ENCODE measurements at places on chromosomes 2 and 18.

- DNase-seq = no peak
Observed at GRCh38 chr2:127004893-127005600, 101.9 kb downstream of the BIN1 start.

- DNase-seq = no peak
Observed at GRCh38 chr2:150895968-150896367, 365.7 kb downstream of the RBM43 start.

GRCh38 chr2:5725072-5725471 is 32.9 kb downstream of the SOX11 start:
- no peak for DNase-seq

DNA sequence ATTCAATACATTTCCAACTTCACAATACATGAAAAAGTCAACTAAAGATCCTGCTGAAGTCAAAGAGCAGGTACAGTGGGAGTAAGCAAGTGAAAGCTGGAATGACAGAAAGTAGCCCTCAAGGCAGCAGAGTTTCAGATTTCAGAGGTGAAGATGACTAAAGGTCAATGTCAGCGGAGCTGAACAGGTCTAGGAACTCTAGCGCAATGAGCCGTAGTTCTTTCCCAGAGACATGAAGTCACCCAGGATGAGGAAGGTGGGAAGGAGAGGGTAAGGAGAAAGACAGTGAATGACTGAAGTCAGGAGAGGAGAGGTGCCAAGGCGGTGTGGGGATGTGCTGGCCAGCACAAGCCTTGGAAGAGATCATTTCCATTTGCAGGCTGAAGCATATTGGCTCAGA is 28.1 kb downstream of the PTPN2 start:
- DNase-seq = no peak

DNA sequence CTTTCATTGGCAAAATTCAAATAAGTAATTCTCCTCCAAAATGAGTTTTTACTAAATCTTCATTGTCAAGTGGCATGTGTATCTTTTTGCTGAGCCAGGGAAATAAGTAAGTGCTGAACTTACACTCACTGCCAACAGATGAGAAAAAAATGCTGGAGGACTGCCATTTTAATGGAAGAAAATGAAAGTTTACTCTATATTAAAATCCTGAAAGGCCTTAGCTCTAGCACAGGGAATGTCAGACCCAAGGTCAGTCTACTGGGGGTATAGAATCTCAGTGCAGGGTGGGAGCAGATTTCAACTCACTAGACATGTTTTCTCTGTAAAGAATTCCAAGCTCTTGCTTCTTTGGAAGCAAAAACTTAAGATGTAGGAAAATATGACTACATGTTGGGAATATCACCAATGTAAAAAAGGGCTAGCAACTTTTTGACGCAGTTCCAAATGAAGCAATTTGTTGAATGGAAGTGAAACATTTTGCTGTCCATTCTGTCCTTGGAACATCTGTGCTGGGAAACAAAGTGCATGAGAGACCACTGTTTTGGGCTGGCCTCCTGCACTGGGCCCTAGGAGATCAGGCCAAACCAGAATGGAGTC is 127.0 kb downstream of the ST6GAL2 start:
- no peak for DNase-seq

DNA sequence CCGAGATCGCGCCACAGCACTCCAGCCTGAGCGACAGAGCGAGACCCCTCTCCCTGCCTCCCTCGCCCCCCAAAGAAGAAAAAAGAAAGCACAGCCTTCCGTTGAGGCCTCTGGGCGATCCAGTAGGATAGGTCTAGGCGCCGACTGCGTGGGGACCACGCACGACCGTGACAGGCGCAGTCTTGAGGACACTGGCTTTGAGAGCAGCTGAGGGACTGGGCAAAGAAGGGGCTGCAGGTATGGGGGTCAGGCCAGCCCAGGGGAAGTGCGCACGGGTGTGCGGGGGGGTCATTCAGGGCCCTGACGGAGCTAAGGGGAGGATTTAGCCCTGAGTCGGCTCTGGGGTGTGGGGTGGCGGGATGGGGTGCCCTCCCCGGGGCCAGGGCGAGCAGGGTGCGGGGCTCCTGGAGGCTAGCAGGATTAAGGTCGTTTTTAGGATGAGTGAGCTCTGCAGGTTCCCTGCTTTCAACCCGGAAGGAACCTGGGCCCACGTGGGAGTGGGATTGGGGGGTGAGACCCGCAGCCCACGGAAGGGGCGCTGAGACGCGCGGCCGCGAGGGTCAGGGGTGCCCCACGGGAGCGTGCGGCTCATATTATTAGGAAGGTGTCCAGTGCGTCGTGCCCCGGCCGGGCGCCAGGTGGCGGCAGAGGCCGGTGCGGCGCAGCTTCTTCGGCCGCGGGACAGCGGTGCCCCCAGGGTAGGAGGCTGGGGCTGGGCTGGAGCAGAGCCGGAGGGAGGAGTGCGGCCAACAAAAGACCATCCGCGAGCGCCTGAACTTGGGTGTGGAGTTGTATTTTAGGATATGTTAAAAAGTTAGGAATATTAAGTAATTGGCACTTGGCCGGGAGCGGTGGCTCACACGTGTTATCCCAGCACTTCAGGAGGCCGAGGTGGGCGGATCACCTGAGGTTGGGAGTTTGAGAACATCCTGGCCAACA is 20.5 kb upstream of the ZNF236 start:
- DNase-seq = peak; percentile 14

DNA sequence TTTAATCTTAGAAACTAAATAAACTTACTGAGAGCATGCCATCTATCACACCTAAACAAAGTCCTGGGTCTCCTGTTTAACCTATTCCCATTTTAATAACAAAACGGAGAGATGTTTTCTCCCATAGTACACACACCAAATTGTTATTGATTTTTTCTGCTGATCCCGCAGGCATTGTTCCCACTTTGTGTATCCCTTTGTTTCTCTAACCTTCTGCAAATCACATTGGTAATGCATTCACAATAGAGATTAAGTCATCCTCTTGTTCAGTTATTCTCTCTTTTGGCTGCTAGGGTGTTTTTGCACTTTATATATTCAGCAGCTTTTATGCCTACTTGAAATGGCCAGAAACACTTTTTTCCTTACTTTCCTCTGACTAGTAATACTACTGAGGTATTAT is 1071.9 kb upstream of the CDH2 start:
- DNase-seq = no peak

GRCh38 chr18:9435041-9435440 is 40.3 kb upstream of the RALBP1 start:
- no peak for DNase-seq

- no peak for DNase-seq
Observed at GRCh38 chr2:56534321-56534720, 350.5 kb downstream of the CCDC85A start.

- no peak for DNase-seq
Observed at GRCh38 chr2:213065583-213066442, 85.6 kb downstream of the IKZF2 start.

DNA sequence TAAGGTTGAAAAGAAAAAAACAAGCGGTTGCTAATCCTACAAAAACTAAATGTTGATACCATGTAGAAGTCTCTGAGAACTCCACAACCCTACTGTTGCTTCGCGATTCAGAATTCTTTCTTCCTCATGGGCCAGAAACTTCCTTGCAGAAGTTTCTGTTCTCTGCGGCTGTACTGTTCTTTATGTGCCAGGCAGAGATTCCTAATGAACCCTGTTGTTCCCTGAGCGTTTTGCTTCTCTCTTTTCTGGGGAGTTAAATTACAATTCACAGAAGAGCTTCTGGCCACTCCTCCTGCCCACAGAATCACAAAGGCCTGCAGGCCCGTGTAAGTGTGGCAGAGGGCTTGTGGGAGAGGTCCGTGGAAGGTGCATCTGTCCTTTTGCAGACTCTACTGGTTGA is 1.8 kb upstream of the THNSL2 start:
- DNase-seq = no peak

GRCh38 chr2:186734957-186735734 is 41.3 kb downstream of the FAM171B start:
- no peak for DNase-seq

GRCh38 chr2:25844089-25844488 is 34.2 kb downstream of the ASXL2 start:
- DNase-seq = no peak

- peak; percentile 73 for DNase-seq
Observed at GRCh38 chr2:26503231-26503880, 25.4 kb upstream of the OTOF start.

GRCh38 chr2:54267577-54267976 is 11.5 kb upstream of the TSPYL6 start:
- DNase-seq = no peak

All from activated CD4-positive, alpha-beta T cell treated with anti-CD3 and anti-CD28 coated beads, Interleukin-2, amount 50 U/mL, for 4 hours (primary cell).